ENCODE measurements at places on chromosomes 6 and 20.
A peak's percentile ranks its signal among the peaks of the same experiment; 100 is the strongest.

- no peak for DNase-seq
These were observed 275.0 kb upstream of the BMP2 start for GRCh38 chr20:6492271-6493055.

GRCh38 chr20:36236786-36237121 is 476 bp downstream of the AAR2 start:
- peak; percentile 2 for DNase-seq

GRCh38 chr20:6705106-6705766 is 62.2 kb upstream of the BMP2 start:
- no peak for DNase-seq

GRCh38 chr20:1301031-1301529 is 27.9 kb downstream of the SDCBP2 start:
- peak; percentile 24 for DNase-seq

DNA sequence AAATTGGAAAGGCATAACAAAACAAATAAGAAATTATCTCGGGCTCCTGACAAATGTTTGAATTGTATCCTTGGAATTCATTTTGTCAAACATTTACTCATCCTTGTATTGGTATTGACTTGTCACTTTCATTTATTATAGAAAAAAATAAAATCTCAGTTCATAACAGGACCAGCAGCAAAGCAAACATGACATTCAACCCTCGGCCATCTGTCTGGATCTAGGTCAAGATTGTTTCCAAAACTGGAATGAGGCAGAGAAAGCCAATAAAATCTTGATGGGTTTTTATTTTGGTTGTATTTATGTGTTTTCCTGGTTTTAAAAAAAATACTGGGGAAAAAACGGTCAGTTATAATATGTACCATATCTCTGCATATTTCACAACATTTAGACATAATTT is 42.9 kb upstream of the FABP7 start:
- no peak for DNase-seq

DNA sequence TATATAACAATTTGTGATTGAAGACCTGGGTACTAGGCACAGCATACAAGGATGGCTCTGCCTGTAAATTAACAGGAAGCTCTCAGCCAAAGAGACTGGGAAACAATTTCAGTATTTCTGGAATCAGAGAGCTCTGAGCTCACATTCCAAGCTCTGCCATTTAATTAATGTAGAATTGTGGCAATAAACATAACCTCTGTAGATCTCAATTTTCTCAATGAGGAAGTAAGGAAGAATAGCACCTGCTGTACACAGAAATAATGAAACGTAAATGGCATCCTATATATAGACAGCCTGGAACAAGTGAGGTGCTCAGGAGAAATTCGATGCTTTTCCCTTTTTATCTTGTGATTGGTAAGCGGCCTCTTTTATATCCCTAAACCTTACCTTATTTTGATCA is 538.5 kb upstream of the JAG1 start:
- DNase-seq = no peak

GRCh38 chr6:15213838-15214400 is 31.9 kb upstream of the JARID2 start:
- no peak for DNase-seq

DNA sequence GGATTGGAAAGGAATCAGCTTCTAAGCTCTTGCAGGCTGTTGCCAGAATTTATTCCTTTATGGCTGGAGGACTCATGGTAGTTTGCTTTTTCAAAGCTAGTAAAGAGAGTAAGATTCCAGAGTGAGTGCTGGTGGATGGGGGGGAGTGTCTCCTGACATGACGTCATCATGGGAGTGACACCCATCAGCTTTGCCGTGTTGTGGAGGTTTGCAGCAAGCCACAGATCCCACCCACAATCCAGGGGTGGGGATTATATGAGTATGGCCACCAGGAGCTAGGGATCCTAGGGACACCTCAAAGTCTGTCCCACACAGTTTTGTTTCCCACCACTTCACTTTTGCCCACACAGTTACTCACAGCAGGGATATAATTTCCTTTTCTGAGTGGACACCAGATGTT is 28.7 kb upstream of the PMEPA1 start:
- no peak for DNase-seq

DNA sequence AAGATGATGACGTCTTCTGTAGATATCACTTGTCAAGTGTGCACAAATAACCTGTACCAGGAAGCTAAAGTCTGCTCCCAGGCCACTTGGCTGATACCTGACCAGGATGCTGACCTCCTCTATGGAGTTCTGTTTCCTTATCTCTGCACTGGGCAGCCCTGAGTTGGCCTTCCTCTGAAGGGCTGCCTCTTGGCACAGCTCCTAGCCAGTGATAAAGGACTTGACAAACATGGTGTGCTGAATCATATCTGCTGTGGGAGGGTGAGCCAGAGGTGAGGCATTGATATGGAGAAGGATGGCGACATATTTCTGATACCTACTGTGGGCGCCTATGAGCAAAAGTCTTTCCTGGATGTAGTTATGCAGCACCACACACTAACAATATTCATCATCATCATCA is 32.8 kb upstream of the FOXA2 start:
- DNase-seq = no peak

DNA sequence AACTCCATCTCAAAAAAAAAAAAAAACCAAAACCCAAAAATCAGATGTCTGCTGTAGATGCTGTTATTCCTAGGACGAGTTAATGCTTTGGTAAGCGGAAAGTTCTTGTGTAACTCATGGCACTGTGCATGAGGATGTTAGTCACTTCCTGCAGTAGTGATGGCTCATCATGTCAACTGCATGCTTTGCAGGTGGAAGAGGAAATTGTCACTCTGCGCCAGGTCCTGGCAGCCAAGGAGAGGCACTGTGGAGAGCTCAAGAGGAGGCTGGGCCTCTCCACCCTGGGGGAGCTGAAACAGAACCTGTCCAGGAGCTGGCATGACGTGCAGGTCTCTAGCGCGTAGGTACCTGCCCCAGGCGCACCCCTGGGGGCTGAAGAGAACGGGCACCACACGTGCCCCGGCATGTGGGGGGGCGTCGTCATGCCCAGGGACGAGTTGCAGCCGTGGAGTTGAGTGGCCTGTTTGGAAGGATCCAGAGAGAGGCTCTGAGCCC is 8.5 kb downstream of the TPD52L2 start:
- peak; percentile 23 for DNase-seq
